Activated T-cell treated with anti-CD3 and anti-CD28 coated beads for 1 hour (primary cell): ENCODE measurements at places on chromosomes 5 and 9.

DNA sequence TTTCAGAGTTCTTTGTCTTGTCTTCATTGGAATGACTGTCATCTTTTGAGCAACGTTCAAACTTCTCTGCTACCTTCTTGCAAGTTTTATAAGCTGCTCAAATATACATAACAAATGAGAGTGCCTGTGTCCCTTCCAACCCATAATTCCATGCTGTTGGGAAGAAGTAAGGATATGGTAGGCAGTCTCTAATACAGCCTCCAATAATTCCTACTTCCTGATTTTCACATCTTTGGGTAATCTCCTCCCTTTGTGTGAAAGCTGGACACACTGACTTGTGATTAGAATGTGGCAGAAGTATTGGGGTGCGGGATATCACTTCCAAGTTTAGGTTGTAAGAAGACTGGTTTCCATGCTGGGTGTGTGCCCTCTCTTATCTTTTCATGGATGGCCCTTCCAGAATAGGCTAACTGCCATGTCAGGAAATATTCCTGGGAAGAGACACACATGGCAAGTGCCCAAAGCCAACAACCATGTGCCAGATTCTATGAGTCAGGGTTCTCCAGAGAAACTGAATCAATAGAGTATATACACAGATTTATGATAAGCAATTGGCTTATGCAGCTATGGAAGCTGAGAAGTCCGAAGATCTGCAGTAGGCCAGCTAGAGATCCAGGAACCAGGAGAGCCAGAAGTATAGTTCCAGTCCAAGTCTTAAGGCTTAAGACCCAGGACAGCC lies 531.3 kb downstream of the NTRK2 start:
- DNase-seq, result no peak

- DNase-seq, result no peak
Observed at GRCh38 chr9:132041798-132042197, 37.9 kb downstream of the MED27 start.

- DNase-seq, result no peak
Observed at GRCh38 chr9:78479441-78479840, 182.5 kb downstream of the PSAT1 start.

GRCh38 chr5:88688984-88689667 lies 193.9 kb downstream of the MEF2C start:
- DNase-seq, result no peak

DNA sequence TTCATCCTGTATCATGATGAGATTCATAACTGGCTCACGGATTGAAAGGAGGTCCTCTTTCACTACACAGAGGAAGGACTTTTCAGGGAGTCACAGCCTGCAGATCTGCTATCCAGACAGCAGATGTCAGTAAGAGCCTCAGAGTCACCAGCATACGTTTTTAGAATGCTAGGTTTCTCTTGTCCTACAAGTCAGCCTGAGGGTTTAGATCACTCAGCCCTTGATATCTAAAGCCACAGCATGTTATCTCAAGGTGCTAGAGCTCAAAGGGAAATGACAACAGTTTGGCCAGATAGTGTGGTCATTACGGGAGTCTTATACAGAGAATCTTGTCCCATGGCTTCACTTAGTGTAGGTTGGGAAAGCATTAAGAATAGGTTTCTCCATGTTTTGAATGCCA lies 30.9 kb upstream of the SLC46A2 start:
- no peak for DNase-seq

DNA sequence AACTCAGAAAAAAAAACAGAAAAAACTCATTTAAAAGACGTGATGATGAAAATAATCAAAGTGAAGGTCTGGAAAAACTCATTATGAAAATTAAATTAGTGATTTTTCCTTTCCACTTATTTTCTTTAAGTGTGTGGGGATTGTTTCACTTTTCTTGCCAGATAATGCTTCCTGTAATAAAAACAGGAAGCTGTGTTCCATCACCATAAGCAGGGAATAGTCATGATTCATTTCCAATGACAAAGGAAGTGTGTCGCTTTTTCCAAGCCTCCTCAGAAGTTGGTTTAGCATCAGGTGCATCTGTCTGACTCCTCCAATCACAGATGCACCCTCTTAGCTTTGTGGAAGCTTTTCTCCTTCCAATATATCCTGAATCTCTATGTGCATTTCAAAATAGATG lies 2068.7 kb downstream of the MAT2B start:
- no peak for DNase-seq

- no peak for DNase-seq
Observed at GRCh38 chr5:176653401-176654385, 6.4 kb downstream of the TSPAN17 start.

- DNase-seq, result no peak
Observed at GRCh38 chr9:33140401-33141360, 26.5 kb downstream of the B4GALT1 start.
